ENCODE measurements at places on chromosomes 2 and 18. TPM values are rescaled to one million over a fixed set of nuclear protein-coding genes. Genes with fewer than 3 reads are reported as not detected.

SKOR2 gene
- total RNA-seq = not detected

DNA sequence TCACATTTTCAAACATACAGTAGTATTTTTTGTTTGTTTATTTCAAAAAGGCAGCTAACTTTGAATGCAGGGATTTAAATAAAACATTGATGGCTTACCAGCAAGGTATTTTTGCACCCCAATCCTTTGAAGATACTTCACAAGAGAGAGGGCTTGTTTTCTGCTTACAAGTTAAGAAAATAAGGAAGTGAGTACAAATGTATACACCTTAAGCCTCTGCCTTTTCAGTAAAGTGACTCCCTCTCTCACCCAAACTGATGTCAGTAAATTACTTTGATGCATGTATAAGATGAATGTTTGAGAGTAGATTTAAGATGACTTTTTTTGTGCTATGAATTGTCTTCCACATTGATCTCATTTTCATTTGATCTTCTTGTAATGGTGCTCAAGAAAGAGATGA, 820.0 kb downstream of the CPS1 start:
- no peak for DNase-seq

VWA3B gene
- not detected for total RNA-seq

GRCh38 chr2:176405477-176405876, 136.2 kb downstream of the MTX2 start:
- DNase-seq = no peak

ZSWIM2 gene
- not detected for total RNA-seq

- no peak for DNase-seq
Observed at GRCh38 chr2:44956843-44957242, 15.3 kb downstream of the SIX3 start.

GRHL1 gene
- 1.4 TPM for total RNA-seq

GRCh38 chr2:143582046-143582747, 453.0 kb downstream of the ARHGAP15 start:
- DNase-seq = no peak

FSHR gene
- total RNA-seq = not detected

CFAP53 gene
- not detected for total RNA-seq

SPEG gene
- 208 TPM for total RNA-seq

GRCh38 chr2:154331784-154332183, 366.7 kb upstream of the KCNJ3 start:
- DNase-seq = no peak

- DNase-seq = no peak
Observed at GRCh38 chr2:1812926-1813325, 68.6 kb upstream of the PXDN start.

DNA sequence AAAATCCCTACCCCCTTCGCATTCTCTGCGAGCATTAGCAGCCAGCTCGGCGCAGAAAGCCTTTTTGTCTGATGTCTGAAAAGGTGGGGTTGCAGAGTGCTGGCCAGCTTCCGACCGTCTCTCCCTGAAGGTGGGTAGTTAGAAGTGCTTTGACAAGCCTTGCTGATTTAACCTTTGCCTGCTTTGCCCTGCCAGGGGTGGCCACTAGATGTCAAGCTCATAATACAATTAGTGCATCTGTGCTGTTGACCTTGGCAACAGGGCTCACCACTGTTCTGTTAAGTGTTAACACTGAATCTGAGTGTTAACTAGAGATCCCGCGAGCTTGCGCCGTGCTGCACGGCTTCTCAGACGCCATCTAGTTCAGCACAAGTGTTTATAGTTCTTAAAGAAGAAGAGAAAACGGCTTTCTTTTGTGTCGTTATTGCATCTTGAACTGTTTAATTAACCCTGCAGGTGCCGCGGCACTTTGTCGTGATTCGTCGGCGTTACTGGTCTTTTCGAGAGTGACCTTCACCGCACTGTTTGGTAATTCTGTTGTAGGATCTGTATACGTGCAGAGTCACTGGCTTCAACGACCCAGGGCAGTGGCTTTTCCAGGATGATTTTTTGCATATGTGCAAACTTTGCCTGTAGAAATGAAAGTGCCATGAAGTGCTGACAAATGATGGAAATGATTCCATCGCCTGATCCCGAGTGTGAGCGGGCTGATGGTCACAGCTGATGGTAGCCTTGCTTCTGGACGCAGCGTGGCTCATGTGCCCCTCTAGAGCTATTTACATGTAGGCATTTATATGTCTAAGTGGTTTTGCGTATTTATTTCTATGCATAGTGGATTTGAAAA, 5.5 kb downstream of the SALL3 start:
- no peak for DNase-seq

GRCh38 chr2:180254872-180255271, 247.8 kb upstream of the CWC22 start:
- no peak for DNase-seq

DNA sequence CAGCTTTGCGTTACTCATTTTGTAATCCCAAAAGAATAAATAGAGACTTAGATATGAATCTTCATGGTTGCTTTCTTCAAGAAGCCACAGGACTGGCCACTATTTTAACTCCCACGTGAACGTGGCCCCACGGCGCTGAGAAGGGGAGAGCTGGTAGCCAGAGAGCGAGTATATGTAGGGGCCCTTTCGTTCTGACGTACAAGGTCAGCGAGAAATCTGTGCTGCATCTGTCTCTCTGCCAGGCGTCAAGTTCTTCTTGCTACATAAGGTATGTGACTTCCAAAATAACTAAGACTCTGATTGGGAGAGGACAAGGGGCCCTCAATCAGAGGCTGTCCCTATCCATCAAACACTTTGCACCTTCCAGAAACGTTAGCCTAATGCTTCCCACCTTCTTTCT, 149.2 kb downstream of the PLEKHA3 start:
- no peak for DNase-seq

INHA gene
- total RNA-seq = 0.33 TPM

LTBP1 gene
- 34.2 TPM for total RNA-seq

- DNase-seq = no peak
Observed at GRCh38 chr2:187577310-187577709, 23.1 kb upstream of the TFPI start.

IL36A gene
- not detected for total RNA-seq

SGPP2 gene
- total RNA-seq = 0.49 TPM

HK2 gene
- total RNA-seq = 1.8 TPM

DNA sequence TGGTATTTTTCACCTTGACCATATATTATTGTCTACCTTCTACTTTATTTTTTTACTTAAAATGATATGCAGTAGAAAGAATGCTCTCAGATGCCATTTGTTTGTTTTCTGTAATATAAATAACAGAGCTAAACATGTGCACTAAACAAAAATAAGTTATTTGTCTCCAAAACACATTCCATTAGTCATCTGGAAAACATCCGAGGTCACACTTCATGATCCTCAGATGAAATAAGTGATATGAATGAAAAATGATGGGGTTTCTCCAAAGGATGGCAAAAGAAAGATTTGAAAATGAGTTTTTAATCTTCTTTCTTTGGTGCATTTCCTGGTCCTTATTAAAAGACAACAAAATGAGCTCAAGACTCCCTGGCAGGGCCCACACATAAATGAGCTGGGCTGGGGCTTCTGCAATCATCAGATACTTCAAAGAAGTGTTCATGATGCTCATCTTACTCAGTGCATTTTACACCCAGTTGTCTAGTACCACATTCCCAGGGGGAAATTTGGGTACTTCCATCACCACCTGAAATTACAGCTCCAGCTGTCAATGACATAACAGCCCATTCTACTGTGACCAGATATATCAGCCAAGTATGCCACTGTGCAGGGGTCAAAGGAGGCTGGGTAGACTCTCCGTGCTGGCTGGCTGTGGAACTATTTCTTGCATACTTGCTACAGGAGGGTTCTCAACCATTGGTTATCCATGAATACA, 283.5 kb downstream of the PID1 start:
- no peak for DNase-seq

DNA sequence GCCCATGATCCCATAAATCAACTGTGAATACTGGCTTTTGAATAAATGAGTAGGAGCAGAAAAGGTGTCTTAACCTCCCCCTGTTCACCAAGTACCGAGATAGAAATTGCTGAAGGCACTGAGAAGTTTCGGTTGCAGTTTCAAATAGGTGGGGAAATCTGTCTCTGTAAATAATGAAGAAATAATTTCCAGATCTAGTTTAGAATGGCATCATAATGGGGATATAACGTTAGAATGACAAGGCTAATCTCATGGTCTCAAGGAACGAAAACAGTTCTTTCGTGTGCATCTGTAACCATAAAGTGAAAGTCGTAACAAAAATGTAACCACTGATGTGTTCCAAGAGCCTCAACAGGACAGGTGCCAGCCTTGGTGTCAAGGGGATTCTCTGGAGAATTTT, 49.9 kb upstream of the TMEM18 start:
- no peak for DNase-seq

GRCh38 chr2:234880551-234881211, 71.1 kb upstream of the SH3BP4 start:
- no peak for DNase-seq

DNA sequence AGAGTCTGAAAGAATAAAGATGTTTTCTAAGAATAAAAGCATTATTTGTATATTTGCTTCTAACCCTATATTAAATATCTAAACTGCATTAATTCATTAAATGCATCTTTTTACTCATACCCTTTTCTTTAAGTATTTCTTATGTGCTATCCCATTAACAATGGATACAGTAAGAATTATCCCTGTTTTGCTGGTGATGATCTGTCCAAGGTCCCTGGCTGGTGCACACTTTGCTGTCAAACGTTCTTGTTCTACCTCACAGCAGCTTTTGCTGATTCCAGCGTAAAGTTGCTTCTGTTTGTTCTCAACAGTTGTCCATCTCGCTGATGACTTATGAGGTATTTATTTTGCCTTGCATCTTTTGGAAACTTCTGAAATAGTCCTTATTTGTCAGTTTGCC, 504.0 kb downstream of the PLCL1 start:
- no peak for DNase-seq

SLC23A3 gene
- 3.9 TPM for total RNA-seq

- DNase-seq = no peak
Observed at GRCh38 chr2:149329068-149329467, 1.3 kb upstream of the LYPD6 start.

- DNase-seq = no peak
Observed at GRCh38 chr2:72669121-72669520, 156.7 kb downstream of the EXOC6B start.

DNA sequence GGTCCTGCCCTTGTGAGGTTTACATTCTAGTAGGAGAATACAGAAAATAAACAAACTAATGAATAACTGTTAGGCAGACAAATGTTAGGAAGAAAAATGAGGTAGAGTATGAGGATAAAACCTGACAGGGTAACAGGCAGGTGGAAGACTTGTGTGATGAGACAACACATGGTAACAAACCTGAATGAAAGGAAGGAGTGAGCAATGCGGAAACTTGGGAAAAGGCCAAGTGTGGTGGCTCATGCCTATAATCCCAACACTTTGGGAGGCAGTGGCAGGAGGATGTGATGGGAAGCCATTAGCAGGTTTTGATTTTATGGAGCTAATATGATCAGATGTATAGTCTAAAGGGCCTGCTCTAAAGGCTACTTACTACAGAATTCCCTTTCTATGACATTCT, 74.2 kb downstream of the INO80D start:
- DNase-seq = no peak

POTEJ gene
- total RNA-seq = not detected

TMEM198 gene
- total RNA-seq = 1.5 TPM

HOXD12 gene
- total RNA-seq = 1.3 TPM

DNA sequence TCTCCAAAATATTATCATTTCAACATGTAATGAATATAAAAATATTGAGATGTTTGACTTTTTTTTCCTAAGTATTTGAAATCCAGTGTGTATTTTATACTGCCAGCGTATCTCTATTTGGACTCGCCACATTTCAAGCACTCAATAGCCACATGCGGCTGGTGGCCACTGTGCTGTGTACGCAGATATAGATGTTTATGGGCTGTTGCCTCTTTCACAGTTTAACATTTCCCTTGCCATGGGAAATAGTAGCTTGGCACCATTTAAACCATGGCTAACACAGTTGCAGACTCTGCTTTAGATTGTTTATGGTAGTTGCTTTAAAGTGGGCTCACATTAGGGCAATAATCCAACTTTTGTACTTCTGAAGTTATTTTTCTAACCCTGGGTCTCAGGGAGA, 136.6 kb upstream of the ITGB6 start:
- DNase-seq = no peak

MAP3K20 gene
- 189 TPM for total RNA-seq

LINC00305 gene
- total RNA-seq = not detected

OR6B2 gene
- not detected for total RNA-seq

DNA sequence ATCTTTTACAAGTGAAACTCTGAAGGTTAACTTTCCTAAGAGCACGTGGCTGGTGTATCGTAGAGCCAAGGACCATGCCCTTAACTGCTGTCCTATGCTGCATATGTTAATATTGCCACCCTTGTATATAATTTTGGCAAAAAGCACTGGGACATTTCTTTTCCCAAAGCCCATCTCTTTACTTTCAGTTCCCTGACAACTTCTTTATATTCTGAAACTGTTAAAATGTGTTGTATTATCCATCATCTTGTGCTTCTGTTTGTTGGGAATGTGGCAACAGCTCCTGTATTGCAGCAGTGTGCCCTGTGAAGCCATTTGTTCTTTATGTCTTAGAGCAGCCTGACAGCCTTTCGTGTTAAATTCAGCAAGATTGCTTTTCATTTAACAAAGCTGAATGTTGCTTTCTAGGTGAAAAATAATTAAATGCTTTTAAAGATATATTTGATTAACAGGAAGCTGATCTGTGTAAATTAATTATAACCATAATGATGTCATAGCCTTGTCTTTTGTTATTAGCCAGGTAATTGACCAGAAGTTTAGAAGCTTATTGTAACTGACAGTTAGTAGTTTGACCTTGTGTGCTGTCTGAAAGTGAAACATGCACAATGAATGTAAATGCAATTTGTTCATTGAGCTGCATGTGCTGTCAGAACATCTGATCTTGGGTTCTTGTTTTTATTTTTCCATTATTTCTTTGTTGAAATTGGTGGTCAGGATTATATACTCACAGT, 9.7 kb downstream of the RHBDD1 start:
- DNase-seq = no peak

ANKRD30B gene
- not detected for total RNA-seq

All from sigmoid colon (tissue), 7 donors.